ENCODE measurements at places on chromosomes 3 and 15.

- DNase-seq: no peak
These were observed 101.1 kb upstream of the RASGRP1 start for GRCh38 chr15:38665586-38666305.

DNA sequence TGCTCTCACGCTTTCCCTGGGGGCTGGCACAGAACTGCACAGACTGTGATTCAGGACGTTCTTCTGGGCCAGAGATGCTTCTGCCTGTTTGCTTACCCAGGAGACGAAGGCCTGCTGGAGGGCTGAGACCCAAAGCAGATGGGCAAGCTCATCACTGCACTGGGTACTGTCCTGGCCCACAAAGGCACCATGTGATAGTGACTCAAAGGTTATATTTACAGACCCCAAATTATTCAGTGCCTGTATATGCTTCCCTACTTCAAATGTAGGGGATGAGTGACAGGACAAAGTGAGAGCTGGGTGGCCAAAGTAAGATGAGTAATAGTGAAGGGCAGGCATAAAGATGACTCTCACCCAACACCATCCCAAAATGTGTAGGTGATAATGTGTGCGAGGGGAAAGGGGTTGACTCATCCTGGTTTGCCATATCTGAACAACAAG is 127.4 kb downstream of the WDR76 start:
- no peak for DNase-seq

GRCh38 chr15:86572368-86572841 is 492.7 kb downstream of the AGBL1 start:
- DNase-seq: no peak

GRCh38 chr15:95280711-95281110 is 1049.3 kb downstream of the MCTP2 start:
- no peak for DNase-seq

DNA sequence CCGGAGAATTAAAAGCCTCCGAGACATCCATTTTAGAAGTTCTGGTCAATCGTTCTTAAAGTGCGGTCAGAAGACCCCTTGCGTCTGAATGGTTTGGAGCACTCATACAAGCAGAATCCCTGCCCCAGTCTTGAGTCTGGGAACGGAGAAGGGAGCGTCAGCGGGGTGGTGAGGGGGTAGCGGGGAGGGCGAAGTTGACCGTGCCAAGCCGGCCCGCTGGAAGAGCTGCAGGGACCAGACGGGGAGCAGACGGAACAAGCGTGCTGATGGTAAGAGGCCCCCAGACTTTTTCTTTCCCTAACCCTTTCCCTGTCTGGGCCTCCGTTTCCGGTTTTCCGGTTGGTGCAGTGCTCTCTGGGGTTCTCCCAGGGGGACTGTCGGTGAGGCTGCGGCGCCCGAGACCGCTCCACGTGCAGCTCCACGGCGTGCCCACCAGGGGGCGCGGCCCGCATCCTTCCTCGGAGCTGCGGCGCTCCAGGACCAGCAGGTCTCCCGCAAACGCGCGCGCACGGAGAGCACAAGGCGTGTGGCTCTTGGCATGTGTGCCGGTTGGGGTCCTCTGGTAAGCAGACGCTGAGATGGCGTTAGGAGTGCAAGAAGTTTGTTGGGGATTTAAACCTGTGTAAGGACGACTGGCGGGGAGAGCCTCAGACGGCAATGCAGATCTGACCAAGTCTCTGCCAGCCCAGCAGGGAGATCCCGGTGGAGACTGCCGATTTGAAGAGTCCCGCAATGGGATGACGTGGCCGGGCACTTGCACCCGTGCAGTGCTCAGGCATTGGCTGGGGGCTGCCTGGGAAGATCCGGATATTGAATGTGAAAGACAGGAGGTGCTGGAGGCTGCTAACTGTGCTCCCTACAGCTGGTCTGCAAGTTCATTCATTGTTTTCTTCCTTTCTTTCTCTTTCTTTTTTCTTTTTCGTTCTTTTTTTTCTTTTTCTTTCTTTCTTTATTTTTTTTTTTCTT is 19.2 kb upstream of the CORO2B start:
- peak; percentile 66 for DNase-seq

DNA sequence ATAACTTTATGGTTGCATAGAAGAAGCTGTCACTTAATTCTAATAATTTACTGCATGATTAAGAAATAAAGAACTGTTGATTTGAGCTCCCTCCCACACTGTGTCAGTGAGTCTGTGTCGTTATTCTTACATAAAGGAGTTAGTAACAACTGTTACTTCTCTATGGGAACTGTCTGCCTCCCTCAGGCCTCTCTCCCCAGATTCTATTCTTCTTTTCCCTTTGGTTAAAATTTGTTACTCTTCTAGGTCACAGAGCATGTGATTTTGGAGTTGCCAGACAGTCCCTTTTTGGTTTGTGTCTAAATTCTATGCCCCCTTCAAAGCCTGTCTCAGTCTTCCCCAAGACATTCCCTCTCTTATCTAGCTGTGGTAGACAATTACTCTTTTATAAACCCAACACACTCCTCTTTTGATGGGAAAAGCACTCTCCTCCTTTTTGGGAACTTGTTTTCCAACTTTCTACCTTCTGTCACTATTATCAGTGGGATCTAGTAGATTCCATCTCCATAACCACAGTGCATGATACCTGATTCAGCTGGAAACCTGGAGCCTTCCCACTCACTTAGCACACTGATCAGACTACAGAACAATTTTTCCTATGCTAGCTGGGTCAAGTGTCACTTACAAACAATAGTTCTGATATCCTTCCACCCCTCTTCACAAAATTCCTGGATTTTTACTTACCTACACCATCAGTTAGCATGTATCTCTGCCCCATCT is 422.1 kb upstream of the TGFBR2 start:
- DNase-seq: no peak

DNA sequence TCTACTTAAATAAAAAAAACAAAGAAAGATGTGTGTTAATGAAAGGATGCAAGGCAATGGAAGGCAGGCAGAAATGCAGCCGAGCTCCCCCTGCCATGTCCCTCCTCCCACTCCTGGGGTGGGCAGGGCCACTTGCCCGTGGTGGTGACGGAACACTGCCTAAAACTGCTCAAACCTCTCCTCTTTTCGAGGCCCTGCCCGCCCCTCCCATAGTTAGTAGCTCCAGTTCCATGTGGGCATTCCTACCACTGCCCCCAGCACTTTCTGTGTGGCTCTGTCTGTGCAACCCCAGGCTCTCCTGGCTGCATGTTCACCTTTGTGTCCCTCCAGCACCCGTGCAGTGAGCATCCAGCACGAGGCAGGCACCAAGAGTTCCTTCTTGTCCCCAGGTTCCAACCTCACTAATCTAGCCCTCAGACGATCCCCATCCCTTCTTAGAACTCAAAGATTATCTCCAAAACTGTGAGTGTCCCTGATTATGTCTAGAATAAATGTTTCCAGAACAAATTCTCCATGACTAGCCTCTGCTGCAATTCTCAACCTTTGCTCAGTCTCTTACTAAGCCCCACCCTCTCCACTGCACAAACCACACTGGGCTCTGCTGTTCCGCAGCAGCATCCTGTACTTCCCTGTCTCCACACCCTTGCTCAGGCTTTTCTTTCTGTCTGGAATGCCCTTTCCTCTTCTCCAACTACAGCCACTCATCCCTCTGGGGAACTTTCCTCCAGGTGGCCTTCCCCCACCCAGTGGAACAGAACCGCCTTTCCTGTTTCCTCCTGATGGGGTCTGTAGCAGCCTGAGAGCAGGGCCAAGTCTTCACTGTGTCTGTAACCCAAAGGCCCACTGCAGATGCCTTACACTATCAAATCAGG is 32.6 kb upstream of the SPTBN5 start:
- no peak for DNase-seq

DNA sequence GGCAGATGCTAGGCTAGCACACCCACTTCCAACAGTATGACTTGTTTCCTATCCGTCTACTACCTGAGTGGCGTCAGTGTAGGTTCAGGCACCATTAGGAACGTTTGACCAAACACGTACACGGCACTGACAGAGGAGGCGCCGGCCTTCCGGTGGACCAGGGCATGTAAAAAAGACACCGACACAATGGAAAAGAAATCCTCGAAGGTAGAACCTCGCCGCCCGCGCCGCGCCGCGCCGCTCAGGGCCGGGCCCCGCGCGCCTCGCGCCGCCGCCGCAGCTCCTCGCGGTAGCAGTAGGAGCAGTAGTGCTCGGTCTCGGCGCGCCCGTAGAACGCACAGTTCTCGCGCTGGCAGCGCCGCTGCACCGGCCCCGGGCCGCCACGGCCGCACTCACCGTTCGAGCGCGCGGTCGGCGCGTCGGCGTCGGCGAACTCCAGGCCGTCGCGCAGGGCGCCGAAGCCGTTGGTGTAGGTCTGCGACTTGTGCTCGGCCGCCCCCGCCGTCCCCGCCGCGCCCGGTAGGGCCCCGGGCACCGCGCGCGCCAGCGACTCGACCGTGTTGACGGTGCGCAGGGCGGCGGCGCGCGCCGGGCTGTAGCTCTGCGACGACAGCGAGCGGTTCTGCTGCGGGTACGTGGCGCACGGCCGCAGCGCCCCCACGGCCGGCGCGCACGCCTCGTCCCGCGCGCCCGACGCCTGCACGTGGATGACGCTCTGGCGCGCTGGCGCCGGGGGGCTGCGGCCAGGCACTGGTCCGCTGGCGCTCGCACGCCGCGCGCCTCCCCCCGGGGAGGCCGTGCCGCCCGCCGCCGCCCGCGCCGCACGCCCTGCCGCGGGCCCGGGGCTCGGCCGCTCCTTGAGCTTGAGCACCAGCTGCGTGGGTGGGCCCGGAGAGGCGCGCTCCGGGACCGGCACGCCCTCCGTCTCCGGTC is 156.7 kb downstream of the KLF13 start:
- DNase-seq: peak; percentile 57

GRCh38 chr15:83292317-83292716 is 7.9 kb upstream of the BNC1 start:
- no peak for DNase-seq

DNA sequence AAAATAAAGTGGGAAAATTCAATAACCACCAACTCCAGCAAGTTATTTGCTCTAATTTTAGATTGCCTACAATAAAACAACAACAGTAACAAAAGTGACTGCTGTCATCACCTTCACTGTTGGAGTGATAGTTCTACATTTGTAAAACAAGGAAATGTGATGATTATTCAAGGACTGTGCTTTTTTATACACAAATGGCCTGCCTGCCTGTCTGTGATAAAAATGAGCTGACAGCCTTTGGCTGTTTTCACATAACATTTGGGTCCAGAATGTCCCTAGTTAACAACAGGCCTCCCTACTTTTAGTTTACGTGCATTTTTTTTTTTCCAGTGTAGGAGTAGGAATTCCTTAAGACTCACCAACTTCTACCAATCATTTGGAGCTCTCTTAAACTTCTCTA is 768.8 kb downstream of the PDCD6IP start:
- no peak for DNase-seq

Measured in stimulated activated CD4-positive, alpha-beta T cell treated with anti-CD3 and anti-CD28 coated beads, Interleukin-1b, Interleukin-23, amount 100 ng/mL, for 24 hours (primary cell).